ENCODE measurements at places on chromosomes 16 and 17.
A peak's percentile ranks its signal among the peaks of the same experiment; 100 is the strongest.

- peak; percentile 57 for DNase-seq
These were observed 823 bp downstream of the TNRC6C start for GRCh38 chr17:77959126-77959925.

DNA sequence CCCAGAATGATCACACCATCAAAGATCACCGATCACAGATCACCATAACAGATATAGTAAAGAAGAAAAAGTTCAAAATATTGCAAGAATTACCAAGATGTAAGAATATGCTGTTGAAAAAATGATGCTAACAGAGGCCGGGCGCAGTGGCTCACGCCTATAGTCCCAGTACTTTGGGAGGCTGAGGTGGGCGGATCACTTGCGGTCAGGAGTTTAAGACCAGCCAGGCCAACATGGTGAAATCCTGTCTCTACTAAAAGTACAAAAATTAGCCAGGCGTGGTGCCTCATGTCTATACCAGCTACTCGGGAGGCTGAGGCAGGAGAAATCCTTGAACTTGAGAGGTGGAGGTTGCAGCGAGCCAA, 53.2 kb downstream of the CPPED1 start:
- no peak for DNase-seq

GRCh38 chr17:72151565-72152386, 31.0 kb downstream of the SOX9 start:
- peak; percentile 70 for DNase-seq

DNA sequence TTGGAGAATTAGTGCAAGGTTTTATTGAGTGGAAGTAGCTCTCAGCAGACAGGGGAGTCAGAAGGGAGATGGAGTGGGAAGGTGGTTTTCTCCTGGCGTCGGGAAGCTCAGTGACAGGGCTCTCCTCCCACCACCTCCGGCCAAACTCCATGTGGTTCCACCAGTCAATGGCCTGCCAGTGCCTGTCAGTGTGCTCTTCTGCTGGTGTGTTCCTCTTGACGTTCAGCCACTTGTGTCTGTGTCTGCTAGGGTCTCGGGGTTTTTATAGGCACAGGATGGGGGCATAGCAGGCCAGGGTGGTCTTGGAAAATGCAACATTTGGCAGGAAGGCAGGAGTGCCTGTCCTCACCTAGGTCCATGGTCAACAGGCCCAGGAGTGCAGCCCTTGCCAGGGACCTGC, 506.7 kb upstream of the KIF2B start:
- DNase-seq, result no peak

GRCh38 chr16:26070302-26071100, 378.7 kb downstream of the HS3ST4 start:
- DNase-seq, result no peak

- DNase-seq, result no peak
These were observed 234.7 kb upstream of the MAF start for GRCh38 chr16:79835194-79835593.

DNA sequence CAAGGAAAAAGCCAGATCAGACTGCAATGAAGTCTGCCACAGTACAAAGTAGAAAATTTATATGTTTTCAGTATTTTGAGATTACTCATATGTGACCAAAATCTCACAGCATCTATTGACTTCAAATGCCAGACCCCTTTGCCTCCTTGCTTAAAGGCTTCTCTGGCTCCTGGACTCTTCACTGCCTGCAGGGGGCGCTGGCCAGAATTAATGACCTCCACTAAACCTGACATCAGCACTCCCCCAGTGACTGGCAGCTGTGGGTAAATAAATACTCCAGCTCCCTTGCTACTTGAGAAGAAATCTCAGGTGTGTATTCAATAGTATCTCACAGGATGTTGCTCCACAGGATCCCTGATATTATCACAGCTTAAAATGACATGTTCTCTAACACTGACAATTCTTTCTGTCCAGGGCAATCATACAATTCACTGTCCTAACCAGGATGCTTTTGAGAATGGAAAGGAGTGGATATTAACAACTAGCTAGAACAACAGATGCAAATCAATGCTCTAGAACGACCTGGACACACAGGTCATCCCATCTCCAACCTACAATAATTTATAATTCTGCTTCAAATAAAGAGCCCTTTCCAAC, 4.0 kb downstream of the BECN1 start:
- peak; percentile 52 for DNase-seq

GRCh38 chr16:69110406-69110805, 5.0 kb downstream of the HAS3 start:
- no peak for DNase-seq

DNA sequence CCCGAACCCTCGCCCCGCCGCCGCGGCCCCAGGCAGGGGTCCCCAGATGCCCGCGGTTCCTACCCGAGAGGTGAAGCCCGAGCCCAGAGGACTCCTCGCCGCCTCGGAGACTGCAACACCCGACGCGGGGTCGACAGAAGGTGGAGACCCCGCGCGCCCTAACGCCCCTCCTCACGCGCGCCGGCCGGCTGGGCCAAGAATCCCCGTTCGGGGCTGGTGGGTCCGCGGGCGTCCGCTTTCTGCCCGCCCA, 515 bp downstream of the SUMO2 start:
- DNase-seq, result no peak

DNA sequence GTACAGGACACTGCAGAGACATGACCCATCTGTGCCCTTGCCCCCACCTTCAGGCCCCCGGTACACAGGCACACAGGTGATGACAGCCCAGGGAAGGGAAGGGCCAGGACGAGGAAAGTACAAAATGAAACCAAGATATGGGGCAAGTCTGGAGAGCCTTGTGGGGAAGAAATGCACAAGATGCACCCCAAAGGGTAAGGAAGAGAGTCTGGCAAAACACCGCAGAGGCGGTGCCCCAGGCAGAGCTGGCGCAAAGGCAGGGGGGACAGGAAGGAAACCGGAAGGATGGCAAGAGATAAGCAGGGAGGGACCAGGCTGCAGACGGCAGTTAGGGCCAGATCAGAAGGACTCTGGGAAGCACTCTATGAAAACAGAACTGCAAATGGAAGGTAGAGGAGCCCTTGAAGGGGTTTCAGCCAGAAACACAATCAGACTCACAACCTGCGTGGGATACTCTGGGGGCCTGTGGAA, 81.4 kb downstream of the SLC39A11 start:
- DNase-seq, result no peak

DNA sequence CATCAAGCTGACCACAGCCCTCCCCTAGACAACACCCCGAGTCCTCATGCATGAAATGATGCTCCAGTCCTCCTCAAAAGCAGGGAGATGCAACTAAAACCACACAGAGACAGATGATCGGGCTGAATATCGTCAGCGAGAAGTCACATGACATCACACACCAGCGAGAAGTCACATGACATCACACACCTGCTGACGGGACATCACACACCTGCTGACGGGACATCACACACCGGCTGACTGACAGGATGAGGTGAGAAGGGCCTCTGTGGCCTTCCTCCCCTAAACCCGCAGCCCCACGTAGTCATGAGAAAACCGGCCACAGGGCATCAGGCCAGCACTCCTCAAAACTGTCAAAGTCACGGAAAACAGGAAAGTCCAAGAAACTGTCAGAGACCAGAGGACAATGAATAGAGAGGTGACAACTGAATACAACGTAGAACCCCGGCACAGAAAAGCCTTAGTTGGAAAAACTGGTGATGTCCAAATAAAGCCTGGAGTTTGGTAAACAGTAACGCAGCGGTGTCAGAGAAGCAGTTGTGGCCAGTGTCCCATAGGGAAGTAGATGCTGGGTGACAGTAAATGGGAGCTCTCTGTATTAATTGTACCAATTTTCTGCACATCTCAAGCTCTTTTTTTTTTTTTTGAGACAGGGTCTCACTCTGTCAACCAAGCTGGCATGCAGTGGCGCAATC, 14.3 kb downstream of the LITAF start:
- DNase-seq, result no peak

DNA sequence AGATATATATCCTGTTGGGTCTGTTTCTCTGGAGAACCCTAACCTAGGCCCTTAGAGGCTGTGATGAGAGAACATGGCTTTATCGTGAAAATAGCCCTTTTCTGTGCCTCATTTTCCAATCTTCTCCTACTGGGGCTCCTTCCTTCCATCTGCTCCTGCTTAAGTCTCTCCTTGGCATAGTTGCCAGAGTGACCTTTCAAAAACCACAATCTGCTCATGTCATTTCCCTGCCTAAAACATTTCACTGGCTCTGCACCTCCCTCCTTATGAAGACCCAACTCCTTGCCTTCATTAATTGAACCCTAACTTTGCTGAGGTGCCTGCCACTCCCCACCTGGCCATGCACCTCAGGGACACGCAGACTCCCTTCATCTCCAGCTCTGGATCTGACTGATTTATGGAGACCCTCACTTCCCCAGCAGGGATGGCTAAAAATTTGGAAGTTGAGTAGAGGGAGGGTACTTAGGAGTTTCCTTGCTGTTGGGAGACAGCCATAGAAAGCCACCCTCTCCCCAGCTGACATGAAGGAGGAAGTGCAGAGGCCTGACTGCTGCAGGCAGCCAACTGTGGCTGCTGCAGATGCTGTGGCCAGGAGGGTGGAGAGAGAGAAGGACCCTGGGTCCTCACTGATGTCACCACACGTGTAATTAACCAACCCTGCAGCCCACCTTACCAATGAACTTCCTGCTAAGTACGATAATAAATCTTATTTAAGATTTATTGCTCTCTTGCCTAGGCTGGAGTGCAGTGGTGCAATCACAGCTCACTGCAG, 6.3 kb upstream of the GGA2 start:
- DNase-seq, result no peak

DNA sequence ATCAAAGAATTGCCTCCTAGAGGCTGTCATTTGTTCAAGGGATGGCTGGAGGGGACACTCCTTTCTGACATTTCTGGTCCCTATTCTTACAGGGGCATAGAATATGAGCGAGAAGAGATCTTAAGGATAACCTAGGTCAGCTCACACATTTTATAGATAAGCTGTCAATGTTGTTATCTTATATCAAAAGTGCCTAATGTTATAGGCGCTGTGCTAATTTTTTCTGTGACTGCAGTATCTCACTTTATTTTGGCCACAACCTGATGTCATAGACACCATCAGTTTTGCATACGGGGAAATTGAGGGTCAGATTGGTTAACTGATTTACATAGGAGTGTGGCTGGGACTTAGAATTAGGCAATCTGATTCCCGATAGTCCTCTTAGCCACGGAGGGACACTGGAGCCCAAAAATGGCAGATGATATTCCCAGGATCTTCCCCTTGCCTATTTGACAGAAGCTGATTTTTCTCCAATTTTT, 1.2 kb downstream of the CPD start:
- peak; percentile 36 for DNase-seq

DNA sequence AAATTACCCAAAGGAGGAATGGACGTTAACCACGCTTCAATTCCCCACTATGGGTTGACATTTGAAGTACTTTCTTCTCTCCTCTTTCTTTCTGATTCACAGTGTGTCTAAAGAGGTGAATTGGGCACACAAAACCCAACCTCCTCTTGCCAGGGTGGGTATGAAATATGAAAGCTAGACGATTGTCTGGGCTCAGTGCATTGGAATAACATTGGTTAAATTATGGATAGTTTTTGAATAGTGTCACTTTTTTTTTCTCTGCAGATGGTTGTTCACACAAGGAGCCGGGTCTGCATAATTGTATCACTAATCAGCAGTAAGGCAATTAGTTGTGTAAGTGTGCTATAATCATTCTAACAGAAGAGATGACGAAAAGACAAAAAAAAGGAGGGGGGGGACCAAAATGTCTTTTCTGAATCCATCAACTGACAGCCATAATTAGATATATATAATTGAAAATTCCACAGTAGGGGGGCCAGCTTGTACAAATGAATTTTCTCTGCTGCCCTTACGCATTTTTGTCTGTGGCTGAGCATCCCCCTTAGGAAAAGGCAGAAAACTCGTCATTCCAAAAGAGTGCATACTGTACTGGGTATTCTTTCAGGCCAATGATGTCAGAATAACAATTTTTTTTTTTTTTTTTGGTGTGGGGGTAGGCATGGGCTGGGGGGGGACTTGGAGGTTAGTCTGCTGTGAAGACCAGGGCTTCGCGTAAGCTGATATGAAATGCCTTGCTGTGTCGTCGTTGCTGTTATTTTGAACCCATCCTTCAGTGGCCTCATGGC, 307.5 kb upstream of the SALL1 start:
- no peak for DNase-seq

- DNase-seq, result no peak
These were observed 146.4 kb upstream of the KCNJ16 start for GRCh38 chr17:69928611-69929010.

DNA sequence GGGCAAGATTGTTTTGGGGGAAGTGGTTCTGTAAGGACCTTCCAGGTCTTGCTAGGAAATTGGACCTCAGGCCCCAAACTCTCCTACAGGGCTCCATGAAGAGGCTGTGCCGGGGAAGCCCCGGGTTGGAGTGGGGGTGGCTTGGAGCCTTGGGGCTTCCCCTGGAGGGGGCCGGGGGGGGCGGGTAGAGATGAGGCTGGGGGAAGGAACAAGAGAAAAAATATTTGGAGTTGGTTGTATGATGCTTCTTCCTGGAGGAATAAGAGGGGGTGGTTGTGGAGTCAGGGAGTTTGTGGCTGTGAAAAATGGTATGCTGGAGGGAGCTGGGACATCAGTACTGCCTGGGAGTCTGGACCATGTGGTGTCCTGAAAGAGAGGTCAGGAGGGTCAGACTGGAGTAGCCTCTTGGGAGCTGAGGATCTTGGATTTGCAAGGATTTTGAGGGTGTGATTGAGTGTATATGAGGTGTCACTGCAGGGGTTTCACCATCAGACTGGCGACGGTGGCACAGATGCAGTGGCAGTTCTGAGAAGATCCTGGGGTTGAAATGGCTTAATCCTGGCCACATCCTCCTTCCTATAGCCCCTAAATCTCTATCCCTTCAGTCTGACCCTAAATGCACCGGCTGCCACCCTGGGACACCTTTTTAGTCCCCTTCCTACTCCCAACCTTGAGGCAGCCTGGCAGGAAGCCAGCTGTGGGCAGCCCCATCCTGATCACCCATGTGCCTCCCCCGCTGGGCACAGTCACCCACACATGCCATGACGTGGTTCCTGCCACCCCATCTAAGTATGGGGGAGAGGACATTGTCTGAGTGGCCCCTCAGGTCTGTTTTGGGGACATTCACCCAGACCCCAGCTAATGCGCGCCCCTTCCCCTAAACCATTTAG, 10.9 kb downstream of the RARA start:
- DNase-seq, result no peak

- no peak for DNase-seq
These were observed 17.2 kb upstream of the ALOX15 start for GRCh38 chr17:4658478-4659305.

DNA sequence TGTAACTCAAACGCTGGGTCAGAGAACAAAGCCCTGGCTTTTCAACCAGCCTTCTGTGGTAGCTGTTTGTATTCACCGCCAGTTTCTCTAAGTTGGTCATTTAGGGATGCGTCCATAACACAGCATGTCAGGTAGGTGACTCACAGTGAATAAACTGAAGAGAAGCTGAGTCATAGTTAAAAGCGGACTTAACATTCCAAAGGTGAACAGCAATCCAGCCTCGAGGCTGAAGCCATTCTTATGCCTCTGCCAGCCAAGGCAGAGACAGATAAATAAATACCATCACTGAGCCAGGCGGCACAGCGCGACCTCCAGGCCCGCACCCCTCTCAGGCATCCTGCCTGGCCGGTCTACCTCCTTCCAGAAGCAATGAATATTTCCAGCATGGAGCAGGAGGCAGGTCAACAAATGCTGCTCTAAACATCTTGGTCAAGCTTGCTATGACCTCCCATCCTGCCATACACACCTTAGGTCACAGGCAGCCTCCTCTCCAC, 12.4 kb upstream of the CACNG4 start:
- DNase-seq, result peak; percentile 62

GRCh38 chr17:9487406-9487805, 88.2 kb downstream of the STX8 start:
- DNase-seq, result no peak

GRCh38 chr17:72397687-72398086, 276.9 kb downstream of the SOX9 start:
- no peak for DNase-seq

Measured in HuH-7.5 (cell line).